Stimulated activated CD4-positive, alpha-beta T cell treated with anti-CD3 and anti-CD28 coated beads, Interleukin-2, amount 100 ng/mL, for 24 hours (primary cell): ENCODE measurements at places on chromosomes 12 and 14.

DNA sequence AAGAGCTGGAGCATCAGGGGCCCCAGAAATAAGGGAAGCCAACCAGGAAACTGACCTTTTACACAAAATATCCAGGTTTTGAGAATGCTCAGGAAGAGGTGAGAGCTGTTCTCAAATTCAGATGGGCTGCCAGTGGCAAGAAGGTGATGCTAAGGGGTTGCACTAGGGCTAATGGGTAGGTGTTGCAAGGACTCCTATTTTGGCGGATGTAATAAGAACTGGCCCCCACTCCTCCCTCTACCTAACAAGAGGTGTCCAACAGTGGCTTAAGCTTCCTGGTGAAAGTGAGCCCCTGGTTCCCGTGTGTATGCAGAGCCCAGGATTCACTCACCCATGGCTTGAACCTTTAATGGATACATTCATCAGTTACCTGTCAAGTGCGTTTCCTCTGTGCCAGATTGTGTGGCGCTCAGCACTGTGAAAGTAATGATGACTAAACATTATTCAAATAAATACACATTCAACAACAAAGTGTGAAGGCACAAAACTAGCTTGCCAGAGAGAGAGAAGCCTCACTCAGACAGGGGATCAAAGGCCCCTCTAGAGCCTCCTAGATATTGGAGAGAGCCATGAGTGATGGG, 705 bp upstream of the CHGA start:
- no peak for DNase-seq

GRCh38 chr12:1094714-1095113, 103.7 kb downstream of the ERC1 start:
- DNase-seq: no peak

DNA sequence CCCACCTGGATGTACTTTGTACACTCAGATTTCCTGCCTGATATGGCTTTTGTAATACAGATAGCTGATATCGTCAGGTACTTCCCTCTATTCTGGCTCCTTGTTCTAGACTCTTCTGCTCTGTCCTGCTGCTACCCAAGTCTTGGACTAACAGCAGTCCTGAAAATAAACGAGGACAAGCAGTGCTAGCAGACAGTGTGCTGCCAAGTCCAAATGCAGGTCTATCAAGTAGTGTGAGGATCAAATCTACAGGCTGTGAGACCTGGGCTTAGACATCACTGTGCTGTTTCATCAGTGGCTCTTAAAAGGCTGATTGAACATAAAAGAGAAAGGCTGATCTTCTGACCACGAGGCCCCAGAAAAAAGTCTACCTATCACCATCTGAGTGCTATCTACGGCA, 418.1 kb downstream of the APAF1 start:
- no peak for DNase-seq

DNA sequence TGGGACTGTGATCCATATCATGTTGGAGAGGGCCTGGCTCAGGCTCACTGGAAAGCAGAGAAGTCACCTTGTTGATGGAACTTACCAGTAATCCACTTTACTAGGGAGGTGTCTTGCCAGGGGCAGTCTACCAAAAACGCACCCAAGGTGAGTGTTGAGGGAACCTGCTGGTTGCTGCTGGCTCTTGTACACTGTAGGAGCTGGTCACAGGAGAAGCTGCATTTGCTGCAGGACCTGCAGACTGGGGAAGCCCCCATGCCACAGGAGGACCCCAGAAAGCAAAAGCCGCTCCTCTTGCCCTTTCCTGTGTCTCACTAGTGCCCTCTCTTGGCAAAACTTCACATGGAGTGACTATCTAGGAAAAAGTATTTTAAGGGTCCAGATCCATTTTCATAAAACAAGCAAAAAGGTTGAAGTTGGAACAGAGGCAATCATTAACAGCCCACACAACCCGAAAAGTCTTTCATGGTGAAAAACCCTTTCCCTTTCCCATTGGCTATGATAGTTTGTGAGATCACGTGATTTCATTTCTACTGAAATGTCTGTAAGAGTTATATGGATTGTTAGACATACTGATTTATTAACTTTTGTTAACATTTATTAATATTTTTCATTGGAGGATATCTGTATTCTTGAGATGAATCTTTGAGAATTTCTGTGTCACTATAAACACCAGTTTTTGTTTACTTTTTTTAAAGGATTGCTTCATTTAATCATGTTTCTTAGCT, 59.2 kb downstream of the RASSF8 start:
- DNase-seq: no peak

DNA sequence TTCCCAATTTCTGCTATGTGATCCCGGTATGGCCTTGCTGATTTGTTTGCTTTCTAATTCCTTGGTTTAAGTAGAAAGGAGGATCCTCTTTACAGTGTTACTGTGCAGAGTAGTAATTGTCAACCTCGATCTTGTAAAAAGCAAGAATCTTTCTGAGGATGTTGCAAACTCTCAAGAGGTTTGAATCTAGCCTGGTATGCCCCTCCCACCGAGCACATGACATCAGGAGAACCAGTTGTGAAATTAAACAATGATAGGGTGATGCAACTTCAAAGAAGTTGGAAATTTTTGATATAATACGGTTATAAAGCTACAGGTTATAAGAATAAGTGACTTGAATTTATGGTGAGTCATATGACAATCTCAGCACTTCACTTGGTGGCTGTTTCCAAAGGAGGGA, 35.0 kb upstream of the FUT8 start:
- no peak for DNase-seq

DNA sequence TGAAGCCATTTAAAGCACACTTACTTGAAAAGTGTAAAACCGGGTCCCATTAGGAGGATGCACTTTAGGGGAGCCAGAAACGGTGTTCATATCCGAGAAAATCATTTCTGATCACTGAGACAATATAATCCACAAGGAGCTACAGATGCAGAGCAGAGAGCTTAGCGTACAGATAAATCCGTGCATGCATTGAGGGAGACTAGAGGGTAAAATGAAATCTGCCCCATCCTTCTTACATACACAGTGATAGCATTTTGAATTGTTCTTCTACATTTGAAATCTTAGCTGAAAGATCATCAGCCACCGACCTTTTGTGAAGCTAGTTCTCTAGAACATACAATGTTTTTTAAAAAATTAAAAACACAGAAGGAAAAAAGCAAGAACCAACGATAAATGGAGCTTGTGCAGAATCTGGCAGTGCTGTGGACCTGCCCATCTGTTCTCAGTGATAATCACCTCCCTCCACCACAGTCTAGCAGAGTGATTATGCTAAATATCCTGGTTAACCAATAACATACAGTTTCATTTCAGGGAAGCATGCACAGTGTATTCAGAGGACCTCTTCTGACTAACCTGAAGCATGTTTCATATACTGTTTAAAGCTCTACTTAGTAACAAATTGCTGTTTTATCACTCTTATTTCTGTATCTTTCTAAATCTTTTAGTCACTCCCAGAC, 161.1 kb downstream of the PPFIA2 start:
- no peak for DNase-seq

DNA sequence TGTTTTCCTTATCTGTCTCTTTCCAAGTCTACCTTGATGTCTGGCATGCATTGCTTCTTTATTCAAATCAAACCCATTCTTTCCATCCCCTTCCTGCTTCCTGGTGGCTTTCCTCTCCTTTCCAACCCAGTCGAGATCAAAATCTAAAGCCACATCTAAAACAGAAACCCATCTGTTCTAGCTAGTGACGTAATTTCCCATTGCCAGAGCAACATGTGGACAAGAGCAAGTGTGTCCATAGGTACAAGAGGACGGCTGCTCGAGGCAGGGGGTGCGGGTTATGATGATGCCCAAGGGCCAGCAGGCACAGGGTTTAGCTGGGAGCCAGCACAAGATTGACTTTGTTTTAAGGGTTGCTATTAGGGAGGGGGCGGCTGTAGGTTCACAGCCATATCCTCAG, 7.0 kb downstream of the KRT80 start:
- DNase-seq: no peak

DNA sequence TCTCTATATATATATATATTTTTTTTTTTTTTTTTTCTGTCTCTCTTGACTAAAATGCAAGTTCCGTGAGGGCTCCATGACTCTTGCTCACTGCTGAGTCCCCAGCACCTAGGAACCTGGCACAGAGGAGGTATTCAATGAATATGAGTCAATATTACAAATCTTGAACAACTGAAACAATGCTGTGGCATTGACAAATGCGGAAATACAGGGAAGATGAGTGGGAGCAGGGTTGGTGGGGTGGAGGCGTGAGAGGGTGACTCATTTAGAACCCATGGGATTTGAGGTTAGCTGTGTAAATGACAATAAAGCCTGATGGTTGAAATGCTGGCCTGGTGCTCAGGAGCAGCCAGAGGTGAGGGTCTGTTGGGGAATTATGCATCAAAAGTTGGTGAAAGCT, 121.7 kb upstream of the FUT8 start:
- DNase-seq: peak; percentile 58

- DNase-seq: no peak
Observed at GRCh38 chr12:109112720-109113465, 3.5 kb upstream of the ACACB start.

DNA sequence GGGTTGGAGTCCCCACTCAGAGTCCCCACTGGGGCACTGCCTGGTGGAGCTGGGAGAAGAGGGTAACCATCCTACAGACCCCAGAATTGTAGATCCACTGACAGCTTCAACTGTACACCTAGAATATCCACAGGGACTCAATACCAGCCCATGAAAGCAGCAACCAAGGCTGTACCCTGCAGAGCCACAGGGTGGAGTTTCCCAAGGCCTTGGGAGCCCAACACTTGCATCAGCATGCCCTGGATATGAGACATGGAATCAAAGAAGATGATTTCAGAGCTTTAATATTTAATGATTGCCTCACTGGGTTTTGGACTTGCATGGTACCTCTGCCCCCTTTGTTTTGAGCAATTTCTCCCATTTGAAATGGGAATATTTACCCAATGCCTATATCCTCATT, 80.4 kb downstream of the RASSF9 start:
- DNase-seq: no peak

- DNase-seq: no peak
Observed at GRCh38 chr14:24954037-24954699, 95.8 kb downstream of the STXBP6 start.

GRCh38 chr12:120855823-120856588, 48.2 kb downstream of the SPPL3 start:
- no peak for DNase-seq
